ENCODE measurements at places on chromosomes 7 and 10. TPM values are rescaled to one million over a fixed set of nuclear protein-coding genes. Genes with fewer than 3 reads are reported as not detected.

- no peak overlapping the region for H3K4me3 ChIP-seq
- H3K4me1 ChIP-seq = peaks cover 4% of the 10 kb centered on the region
- peaks cover 7% of the 10 kb centered on the region for H3K27me3 ChIP-seq
- no peaks in the 10 kb centered on the region for H3K36me3 ChIP-seq
- peak; percentile 51 for DNase-seq
Observed at GRCh38 chr7:128427289-128427891, 17.6 kb upstream of the IMPDH1 start.

DNA sequence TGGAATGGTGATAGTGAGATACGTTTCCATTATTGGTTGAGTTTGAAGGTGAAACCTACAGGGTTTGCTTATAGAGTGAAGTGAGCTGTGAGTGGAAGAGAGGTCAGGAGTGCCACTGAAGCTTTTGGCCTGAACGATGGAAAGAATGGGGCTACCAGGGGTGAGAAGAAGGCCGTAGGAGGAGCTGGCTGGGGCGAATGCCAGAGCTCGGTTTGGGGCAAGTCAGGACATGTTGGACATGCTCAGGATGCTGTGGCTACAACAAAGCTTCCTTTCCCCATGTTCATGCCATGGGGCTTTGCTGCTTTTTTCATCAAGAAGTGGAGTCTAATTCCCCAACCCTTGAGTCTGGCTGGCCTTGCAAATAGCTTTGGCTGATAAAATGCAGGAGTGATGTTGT lies 253.7 kb downstream of the GLRX3 start:
- H3K4me1 ChIP-seq = peaks cover 2% of the 10 kb centered on the region
- no peaks in the 10 kb centered on the region for H3K36me3 ChIP-seq
- H3K27me3 ChIP-seq = no peaks in the 10 kb centered on the region
- no peak overlapping the region for H3K4me3 ChIP-seq

DNA sequence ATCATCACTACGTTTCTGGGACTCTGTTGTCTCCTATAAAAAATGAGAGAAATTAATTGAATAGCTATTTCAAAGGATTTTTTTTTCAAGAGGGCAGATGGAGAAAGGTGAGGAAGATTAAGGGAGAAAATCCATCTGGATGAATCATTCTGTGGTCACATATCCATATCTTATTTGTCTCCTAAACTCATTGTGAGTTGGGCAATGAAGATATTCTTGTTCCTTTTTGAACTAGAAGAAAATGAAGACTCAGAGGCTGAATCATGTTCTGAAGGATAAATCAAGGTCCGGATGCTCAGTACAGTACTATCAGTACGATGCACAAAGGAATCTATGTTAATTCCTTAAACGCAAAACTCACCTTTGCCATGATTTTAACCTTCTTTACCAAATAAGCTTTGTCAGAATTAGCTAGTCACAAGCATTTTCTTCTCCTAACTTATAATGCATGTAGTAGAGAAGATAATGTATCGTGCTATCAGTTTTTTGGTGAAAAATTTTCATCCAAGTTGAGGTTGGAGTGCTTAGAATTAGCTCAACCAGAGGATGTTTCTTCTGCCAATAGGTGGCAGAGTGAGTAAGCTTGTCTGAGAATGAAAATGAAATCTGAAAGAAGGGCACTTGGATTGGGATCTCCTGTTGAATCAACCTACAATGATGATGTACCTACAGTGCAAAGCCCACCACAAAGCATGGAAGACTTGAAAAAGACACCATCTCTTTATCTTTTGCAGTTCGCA lies 446.9 kb downstream of the KIF20B start:
- no peak overlapping the region for H3K4me3 ChIP-seq
- H3K27me3 ChIP-seq = no peaks in the 10 kb centered on the region
- no peak overlapping the region for H3K27ac ChIP-seq
- no peaks in the 10 kb centered on the region for H3K4me1 ChIP-seq
- DNase-seq = no peak

GRCh38 chr7:69398986-69399385 lies 199.3 kb upstream of the AUTS2 start:
- H3K36me3 ChIP-seq = no peaks in the 10 kb centered on the region
- no peaks in the 10 kb centered on the region for H3K4me1 ChIP-seq
- H3K27me3 ChIP-seq = no peaks in the 10 kb centered on the region
- no peak overlapping the region for H3K4me3 ChIP-seq
- DNase-seq = no peak

The TM9SF3 gene
- total RNA-seq = 76.1 TPM

The MSS51 gene
- total RNA-seq = 3.4 TPM
